ENCODE measurements at places on chromosomes 7 and 10. TPM values are rescaled to one million over a fixed set of nuclear protein-coding genes. Genes with fewer than 3 reads are reported as not detected.

DNA sequence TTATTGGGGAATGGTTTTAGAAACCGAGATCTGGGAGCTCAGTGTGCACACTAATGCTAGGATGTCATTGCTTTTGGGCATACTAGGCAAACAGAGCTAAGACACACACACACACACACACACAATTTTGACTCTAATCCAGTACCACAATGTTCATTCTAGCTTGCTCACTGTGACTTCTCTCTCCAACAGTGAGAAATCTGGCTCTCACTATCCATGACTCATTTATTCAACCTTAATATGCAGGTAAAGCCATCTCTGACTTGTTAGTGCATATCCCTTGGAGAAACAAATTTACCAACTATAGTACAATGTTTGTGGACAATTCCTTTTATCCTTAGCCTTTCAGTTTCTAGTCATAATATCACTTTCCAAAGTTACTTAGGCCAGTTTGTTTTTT lies 5.9 kb upstream of the BMS1 start:
- H3K27ac ChIP-seq = no peak overlapping the region
- H3K36me3 ChIP-seq = peaks cover 10% of the 10 kb centered on the region
- no peak for DNase-seq
- no peak overlapping the region for H3K4me3 ChIP-seq
- H3K4me1 ChIP-seq = peaks cover 6% of the 10 kb centered on the region

- H3K4me1 ChIP-seq = peaks cover 19% of the 10 kb centered on the region
- H3K27me3 ChIP-seq = no peaks in the 10 kb centered on the region
- no peak overlapping the region for H3K27ac ChIP-seq
Observed at GRCh38 chr10:101892782-101893391, 49.3 kb upstream of the KCNIP2 start.

GRCh38 chr7:38756521-38756920 lies 125.3 kb upstream of the AMPH start:
- H3K4me1 ChIP-seq = no peaks in the 10 kb centered on the region
- no peak for DNase-seq
- no peak overlapping the region for H3K4me3 ChIP-seq
- H3K27me3 ChIP-seq = no peaks in the 10 kb centered on the region

GRCh38 chr7:3244241-3244814 lies 56.7 kb upstream of the SDK1 start:
- H3K27me3 ChIP-seq = peaks cover 24% of the 10 kb centered on the region
- H3K4me3 ChIP-seq = no peak overlapping the region
- no peak overlapping the region for H3K27ac ChIP-seq
- no peaks in the 10 kb centered on the region for H3K4me1 ChIP-seq
- no peaks in the 10 kb centered on the region for H3K36me3 ChIP-seq
- no peak for DNase-seq

DNA sequence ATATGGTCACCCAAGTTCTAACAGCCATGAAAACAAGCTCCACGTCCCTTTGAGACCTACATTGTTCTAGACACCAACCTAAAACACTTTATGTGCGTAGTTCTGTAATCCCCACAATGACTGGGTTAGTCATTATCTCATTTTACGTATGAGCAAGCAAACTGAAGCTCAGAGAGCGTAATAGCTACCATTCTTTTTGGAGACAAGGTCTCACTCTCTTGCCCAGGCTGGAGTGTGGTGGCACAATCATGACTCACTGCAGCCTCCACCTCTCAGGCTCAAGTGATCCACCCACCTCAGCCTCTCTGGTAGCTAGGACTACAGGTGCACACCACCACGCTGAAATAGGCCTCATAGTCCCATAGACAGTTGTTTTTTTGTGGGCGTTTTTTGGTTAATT lies 10.5 kb downstream of the DAGLB start:
- no peak overlapping the region for H3K4me3 ChIP-seq
- H3K27me3 ChIP-seq = no peaks in the 10 kb centered on the region
- peaks cover 3% of the 10 kb centered on the region for H3K36me3 ChIP-seq
- DNase-seq = no peak
- H3K4me1 ChIP-seq = peaks cover 15% of the 10 kb centered on the region

- no peaks in the 10 kb centered on the region for H3K27me3 ChIP-seq
- no peak overlapping the region for H3K4me3 ChIP-seq
- H3K4me1 ChIP-seq = peaks cover 18% of the 10 kb centered on the region
- no peak for DNase-seq
- H3K27ac ChIP-seq = no peak overlapping the region
Observed at GRCh38 chr7:32680259-32681173, 185.2 kb downstream of the AVL9 start.

GRCh38 chr7:41063116-41063515 lies 639.8 kb downstream of the INHBA start:
- no peak overlapping the region for H3K27ac ChIP-seq
- DNase-seq = no peak
- no peak overlapping the region for H3K4me3 ChIP-seq
- no peaks in the 10 kb centered on the region for H3K27me3 ChIP-seq
- H3K4me1 ChIP-seq = no peaks in the 10 kb centered on the region
- H3K36me3 ChIP-seq = no peaks in the 10 kb centered on the region

DNA sequence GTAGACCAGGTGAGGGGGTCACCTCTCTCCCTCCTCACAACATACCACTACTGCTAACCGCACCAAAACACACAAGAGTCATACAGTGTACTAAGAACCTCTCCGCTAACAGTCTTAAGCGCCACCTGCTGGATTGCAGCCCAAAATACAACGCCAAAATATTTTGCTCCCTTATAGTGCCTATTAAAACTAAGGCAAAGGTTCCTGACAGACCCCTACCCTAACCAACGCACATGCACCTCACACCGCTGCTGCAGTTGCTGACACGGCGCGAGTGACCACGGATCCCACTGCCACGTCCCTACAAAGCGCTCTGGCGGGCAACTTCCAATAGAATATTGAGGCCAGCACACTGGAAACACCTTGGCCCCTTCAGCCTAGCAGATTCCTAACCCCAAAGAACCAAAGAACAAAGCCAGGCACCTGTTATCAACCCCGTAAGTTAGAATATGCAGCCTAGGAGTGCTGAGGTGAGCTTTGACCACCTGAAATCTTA lies 563.6 kb upstream of the SEMA3D start:
- H3K36me3 ChIP-seq = peaks cover 25% of the 10 kb centered on the region
- no peaks in the 10 kb centered on the region for H3K4me1 ChIP-seq
- H3K27me3 ChIP-seq = no peaks in the 10 kb centered on the region
- H3K27ac ChIP-seq = no peak overlapping the region
- DNase-seq = no peak
- H3K4me3 ChIP-seq = no peak overlapping the region

GRCh38 chr7:17406738-17407137 lies 108.3 kb downstream of the AHR start:
- H3K27me3 ChIP-seq = no peaks in the 10 kb centered on the region
- H3K4me3 ChIP-seq = no peak overlapping the region
- H3K36me3 ChIP-seq = no peaks in the 10 kb centered on the region
- H3K4me1 ChIP-seq = no peaks in the 10 kb centered on the region
- H3K27ac ChIP-seq = no peak overlapping the region

DNA sequence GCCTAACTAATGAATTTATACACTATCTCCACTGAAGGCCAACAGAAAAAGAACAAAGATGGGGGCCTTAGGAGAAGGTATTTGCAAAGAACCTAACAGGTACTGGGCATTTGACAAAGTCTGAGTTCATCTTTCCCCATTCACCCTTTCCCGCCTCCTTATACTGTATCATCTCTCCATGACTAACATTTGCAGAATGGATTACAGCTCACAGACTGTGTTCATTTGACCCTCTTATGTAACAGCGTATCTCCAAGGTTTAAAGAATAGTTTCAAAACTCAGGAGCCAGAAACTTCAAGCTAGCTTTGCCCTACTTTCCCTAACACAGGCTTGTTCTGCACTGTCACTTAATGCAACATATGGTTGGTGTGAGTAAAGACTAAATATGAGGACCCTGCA lies 238.7 kb upstream of the CELF2 start:
- no peaks in the 10 kb centered on the region for H3K36me3 ChIP-seq
- H3K27ac ChIP-seq = no peak overlapping the region
- H3K4me3 ChIP-seq = no peak overlapping the region
- no peak for DNase-seq
- H3K4me1 ChIP-seq = no peaks in the 10 kb centered on the region

DNA sequence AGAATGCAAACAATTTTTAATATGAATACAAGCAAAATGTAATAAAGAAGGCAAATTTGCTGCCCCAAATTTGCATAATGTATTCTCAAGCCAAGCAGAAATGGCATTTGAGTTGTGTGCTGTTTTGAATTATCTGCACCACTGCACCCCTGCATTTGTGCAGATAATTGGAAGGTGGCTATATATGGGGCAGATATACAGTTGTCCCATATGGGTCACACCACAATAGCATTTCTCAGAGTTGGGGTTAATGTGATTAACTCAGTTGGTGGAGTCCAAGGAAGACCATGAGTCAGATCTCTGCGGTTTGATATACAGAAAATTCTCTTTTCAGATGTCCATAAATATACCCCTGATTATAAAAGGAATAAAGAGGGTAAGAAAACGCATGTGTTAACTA lies 68.9 kb upstream of the EXOC4 start:
- H3K27me3 ChIP-seq = peaks cover 10% of the 10 kb centered on the region
- H3K36me3 ChIP-seq = no peaks in the 10 kb centered on the region
- no peak for DNase-seq
- no peaks in the 10 kb centered on the region for H3K4me1 ChIP-seq
- H3K4me3 ChIP-seq = no peak overlapping the region

GRCh38 chr10:116892907-116893685 lies 43.8 kb downstream of the ENO4 start:
- peaks cover 13% of the 10 kb centered on the region for H3K27me3 ChIP-seq
- H3K4me3 ChIP-seq = no peak overlapping the region
- no peak overlapping the region for H3K27ac ChIP-seq
- DNase-seq = no peak

GRCh38 chr10:11063856-11064255 lies 46.2 kb downstream of the CELF2 start:
- no peaks in the 10 kb centered on the region for H3K4me1 ChIP-seq
- DNase-seq = no peak
- H3K27ac ChIP-seq = no peak overlapping the region
- no peaks in the 10 kb centered on the region for H3K36me3 ChIP-seq
- H3K4me3 ChIP-seq = no peak overlapping the region
- H3K27me3 ChIP-seq = peaks cover 7% of the 10 kb centered on the region

GRCh38 chr10:29285624-29286051 lies 3.2 kb upstream of the LYZL1 start:
- H3K27ac ChIP-seq = no peak overlapping the region
- no peak overlapping the region for H3K4me3 ChIP-seq
- no peaks in the 10 kb centered on the region for H3K4me1 ChIP-seq
- peaks cover 10% of the 10 kb centered on the region for H3K27me3 ChIP-seq

- H3K4me3 ChIP-seq = no peak overlapping the region
- peaks cover 15% of the 10 kb centered on the region for H3K27me3 ChIP-seq
- H3K27ac ChIP-seq = no peak overlapping the region
- H3K36me3 ChIP-seq = no peaks in the 10 kb centered on the region
- peaks cover 3% of the 10 kb centered on the region for H3K4me1 ChIP-seq
- DNase-seq = no peak
Observed at GRCh38 chr7:142447762-142448161, 189.9 kb upstream of the PRSS58 start.

- peaks cover 6% of the 10 kb centered on the region for H3K4me1 ChIP-seq
- no peak for DNase-seq
- H3K36me3 ChIP-seq = no peaks in the 10 kb centered on the region
- no peak overlapping the region for H3K4me3 ChIP-seq
Observed at GRCh38 chr10:128087884-128088709, 38.1 kb downstream of the MKI67 start.

DNA sequence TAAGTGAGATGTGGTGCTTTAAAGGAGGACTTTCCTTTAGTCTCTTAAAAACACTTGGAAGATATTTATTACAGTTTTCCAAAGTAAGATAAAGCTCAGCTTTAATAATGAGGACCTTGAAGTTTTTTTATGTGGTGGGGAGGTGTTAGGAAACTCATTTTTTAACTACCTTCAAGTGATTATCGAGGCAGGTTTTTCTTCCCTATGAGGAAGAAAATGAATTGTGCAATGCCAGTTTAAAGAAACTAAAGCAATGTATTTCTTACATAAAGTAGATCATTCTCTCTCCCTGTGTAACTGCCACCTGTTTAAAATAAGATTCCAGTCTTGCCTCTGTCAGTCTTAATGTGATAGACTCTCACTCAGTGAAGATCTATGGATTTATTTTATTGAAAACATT lies 27.9 kb downstream of the ZEB1 start:
- peak overlapping the region; percentile 57 for H3K27ac ChIP-seq
- H3K4me1 ChIP-seq = peaks cover 26% of the 10 kb centered on the region
- no peaks in the 10 kb centered on the region for H3K36me3 ChIP-seq
- H3K4me3 ChIP-seq = peak overlapping the region; percentile 15
- H3K27me3 ChIP-seq = no peaks in the 10 kb centered on the region
- no peak for DNase-seq

- no peak for DNase-seq
- no peak overlapping the region for H3K4me3 ChIP-seq
- H3K4me1 ChIP-seq = no peaks in the 10 kb centered on the region
- no peak overlapping the region for H3K27ac ChIP-seq
- H3K36me3 ChIP-seq = no peaks in the 10 kb centered on the region
Observed at GRCh38 chr7:131300572-131301466, 26.9 kb upstream of the MKLN1 start.

DNA sequence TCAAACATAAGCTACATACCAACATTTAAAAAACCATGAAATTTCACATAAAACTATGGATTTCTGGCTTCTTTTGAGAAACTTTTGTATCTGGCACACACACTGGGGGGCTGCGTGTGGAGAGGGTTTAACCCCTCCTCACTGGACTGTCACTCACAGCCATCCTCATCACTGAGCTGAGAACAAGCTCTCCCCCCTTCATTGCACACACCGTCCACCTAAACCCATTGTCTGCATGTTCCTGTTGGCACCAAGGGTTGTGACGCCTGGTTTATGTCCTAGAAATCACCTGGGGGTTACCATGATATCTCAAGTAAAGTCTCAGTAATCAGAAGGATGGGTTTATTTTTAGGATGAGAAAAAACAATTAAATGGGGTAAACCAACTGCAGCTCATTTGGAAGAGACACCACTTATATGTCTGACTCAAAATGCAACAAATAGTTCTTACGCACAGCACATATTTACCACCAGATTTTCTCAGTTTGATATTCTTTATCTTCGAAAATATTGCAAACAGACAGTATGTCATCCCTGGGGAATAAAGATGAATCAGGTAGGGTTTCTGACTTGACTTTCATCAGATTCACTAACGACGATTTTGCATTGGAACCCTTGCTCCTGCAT lies 218.5 kb upstream of the KLF6 start:
- peaks cover 12% of the 10 kb centered on the region for H3K4me1 ChIP-seq
- H3K36me3 ChIP-seq = peaks cover 18% of the 10 kb centered on the region
- H3K4me3 ChIP-seq = no peak overlapping the region
- no peak overlapping the region for H3K27ac ChIP-seq

The WNT8B gene
- total RNA-seq = not detected

The SPDYE3 gene
- not detected for total RNA-seq

The NUTM2E gene
- total RNA-seq = not detected

The OPALIN gene
- not detected for total RNA-seq

The UCN3 gene
- total RNA-seq = not detected

The COL17A1 gene
- not detected for total RNA-seq

The HDAC9 gene
- total RNA-seq = 15.0 TPM

The STK31 gene
- total RNA-seq = 0.52 TPM

The SLIT1 gene
- 0.78 TPM for total RNA-seq

The C10orf105 gene
- not detected for total RNA-seq

The KCNH2 gene
- 0.22 TPM for total RNA-seq

The PURB gene
- total RNA-seq = 41.8 TPM

Data from natural killer cell treated with Interleukin-12 subunit alpha and Interleukin-12 subunit beta and Interleukin-15 and Interleukin-18, amount 100 ng/mL, for 72 hours (primary cell).